ENCODE measurements at places on chromosomes 13 and 19.

DNA sequence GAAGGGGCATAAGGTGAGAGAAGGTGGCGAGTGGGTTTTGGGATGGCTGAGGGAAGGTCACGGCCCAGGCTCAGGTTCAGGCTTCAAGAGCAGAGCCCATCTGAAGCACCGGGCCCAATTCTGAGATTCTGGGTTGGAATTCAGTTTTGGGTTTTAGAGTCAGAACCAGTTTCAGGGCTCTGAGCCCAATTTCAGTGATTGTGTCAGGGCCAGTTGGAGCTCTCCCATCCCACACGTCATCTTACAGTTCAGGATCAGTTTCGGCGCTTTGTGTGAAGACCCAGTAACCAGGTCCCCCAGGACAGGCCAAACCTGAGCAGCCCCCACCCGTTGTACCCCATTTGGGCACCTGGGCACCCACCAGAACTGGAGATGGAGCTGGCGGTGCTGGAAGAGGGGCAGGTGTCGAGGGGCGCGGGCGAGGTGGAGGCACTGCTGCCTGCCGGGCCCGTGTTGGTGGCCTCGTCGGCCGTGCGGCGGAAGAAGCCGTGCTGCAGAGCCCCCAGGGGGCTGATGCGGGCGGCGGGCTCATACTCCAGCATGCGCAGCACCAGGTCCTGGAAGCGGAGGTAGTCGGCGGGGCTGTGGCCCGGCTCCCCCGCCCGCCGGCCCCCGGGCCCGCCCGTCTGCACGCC lies 7.5 kb downstream of the DYRK1B start:
- no peak for DNase-seq

- peak; percentile 28 for DNase-seq
Observed at GRCh38 chr19:40923934-40924391, 41.9 kb upstream of the CYP2A7 start.

DNA sequence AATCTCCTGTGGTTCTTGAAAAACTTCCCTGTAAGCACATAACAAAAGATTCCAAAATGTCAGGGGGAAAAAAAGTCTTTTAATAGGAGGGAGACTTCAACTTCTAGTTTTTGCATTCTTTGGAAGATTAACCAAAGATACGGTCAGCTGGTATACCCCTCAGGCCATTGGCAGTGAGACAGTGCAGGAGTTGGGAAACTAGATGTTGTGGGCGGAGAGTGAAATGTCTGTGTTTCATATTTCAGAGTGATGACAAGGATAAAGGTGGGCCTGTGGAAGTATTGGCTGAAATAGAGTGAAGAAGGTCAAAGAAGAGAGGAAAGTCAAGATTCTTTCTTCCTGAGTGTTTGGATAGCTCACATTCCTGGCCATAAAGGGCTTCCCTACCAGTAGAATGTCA lies 40.8 kb downstream of the CYP2B6 start:
- no peak for DNase-seq

DNA sequence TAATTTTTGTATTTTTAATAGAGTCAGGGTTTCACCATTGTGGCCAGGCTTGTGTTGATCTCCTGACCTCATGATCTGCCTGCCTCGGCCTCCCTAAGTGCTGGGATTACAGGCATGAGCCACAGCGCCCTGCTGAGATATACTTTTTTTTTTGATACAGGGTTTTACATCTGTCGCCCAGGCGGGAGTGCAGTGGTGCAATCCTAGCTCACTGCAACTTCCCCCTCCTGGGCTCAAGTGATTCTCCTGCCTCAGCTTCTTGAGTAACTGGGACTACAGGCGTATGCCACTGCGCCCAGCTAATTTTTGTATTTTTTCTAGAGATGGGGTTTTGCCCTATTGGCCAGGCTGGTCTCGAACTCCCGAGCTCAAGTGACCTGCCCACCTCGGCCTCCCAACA lies 2.0 kb downstream of the COLGALT1 start:
- no peak for DNase-seq

DNA sequence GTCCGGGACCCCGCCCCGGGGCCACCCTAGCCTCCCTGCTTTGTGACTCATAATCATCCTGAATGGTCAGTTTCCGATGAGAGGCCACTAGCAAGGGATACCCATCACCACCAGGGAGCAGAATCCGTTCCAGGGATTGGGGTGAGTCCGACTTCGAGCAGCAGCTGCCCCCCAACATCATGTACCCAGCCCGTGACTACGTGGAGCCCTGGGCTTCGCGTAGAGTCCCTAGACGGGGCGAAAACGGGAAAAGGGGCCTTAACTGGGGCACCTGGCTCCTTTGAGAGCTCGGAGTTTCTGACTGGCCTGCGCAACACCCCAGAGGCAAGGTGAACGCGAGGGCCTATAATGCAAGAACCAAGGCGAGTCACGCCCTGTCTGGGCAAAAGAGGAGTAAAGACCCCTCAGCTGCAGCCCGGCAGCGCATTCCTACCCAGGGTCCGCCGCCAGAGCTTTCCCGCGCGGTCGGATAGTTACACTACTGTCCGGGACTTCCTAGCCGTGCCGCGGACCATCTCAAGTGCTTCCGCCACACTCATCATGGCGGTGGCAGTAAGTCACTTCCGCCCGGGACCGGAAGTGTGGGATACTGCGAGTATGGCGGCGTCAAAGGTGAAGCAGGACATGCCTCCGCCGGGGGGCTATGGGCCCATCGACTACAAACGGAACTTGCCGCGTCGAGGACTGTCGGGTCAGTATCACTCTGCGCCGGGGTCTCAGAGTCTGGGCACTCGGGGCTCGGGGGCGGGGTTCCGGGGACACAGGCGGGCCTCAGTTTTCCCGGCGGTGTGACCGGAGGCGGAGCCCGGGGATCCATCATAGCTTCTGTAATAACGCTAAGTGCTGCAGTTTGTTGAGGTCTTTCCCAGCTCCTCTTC lies at the start of gene NDUFA13:
NDUFA13 (plus strand) TSS at position 584 of the 878 bp plus-strand sequence; CDS start at position 598, 14 bp downstream.
- peak; percentile 97 for DNase-seq

DNA sequence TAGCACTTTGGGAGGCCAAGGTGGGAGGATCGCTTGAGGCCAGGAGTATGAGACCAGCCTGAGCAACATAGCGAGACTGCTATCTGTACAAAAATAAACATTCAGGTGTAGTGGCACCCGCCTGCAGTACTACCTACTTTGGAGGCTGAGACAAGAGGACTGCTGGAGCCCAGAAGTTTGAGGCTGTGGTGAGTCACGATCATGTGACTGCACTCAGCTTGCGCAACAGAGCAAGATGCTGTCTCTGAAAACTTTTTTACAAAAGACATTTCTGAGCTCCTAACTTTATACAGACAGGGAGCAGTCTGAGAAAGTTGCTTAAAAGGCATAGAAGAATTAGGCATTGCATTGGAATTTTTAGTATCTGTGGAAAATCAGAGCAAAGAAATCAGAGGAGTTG lies 10.4 kb upstream of the TBC1D4 start:
- DNase-seq = no peak

DNA sequence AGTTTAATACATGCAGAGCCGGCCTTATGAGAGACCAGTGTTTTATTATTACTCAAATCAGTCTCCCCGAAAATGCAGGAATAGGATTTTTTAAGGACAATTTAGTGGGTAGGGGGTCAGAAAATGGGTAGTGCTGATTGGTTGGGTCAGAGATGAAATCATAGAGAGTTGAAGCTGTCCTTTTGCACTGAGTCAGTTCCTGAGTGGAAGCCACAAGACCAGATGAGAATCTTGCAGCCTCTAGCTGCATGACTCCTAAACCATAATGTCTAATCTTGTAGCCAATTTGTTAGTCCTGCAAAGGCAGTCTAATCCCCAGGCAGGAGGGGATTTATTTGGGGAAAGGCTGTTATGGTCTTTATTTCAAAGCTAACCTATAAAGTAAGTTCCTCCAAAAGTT lies 1163.9 kb downstream of the DIAPH3 start:
- DNase-seq = no peak

DNA sequence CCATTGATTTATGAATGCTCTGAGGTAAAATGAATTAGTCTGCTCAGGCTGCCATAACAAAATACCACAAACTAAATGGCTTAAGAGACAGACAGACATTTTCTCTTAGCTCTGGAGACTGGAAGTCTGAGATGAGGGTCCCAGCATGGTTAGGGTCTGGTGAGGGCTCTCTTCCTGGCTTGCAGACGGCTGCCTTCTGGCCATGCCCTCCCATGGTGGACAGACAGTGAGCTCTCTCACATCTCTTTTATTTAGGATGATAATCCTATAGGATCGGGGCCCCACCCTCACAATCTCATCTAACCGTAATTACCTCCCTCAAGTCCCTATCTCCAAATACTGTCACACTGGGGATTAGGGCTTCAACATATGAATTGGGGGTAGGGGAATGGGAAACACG lies 47.1 kb downstream of the HSPH1 start:
- no peak for DNase-seq
